Activated gamma-delta T cell (primary cell): ENCODE measurements at places on chromosomes 2 and 18.

- no peak for DNase-seq
Measured at GRCh38 chr2:178128836-178129630, 16.8 kb downstream of the RBM45 start.

- DNase-seq, result no peak
Measured at GRCh38 chr2:169091761-169092519, 22.6 kb downstream of the DHRS9 start.

DNA sequence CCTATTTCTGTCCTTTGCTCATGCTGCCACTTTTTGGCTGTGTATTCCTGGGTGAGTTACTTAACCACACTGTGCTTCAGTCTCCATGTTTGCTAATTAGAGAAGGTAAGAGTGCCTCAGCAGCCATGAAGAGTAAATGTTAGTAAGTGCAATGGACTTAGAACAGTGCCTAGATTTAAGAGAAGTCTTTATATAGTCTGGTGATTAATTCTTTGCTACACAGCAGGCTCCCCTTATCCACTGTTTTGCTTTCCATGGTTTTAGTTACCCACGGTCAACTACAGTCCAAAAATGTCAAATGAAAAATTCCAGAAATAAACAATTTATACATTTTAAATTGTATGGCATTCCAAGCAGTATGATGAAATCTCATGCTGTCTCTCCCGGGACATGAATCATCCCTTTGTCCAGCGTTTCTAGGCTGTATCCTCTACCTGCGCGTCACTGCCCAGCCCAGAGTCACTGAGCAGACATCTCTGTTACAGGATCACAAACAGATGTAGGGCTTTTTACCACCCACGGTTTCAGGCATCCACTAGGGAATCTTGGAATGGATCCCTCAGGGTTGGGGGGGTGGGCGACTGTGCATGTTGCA lies 91.0 kb downstream of the CTIF start:
- no peak for DNase-seq

DNA sequence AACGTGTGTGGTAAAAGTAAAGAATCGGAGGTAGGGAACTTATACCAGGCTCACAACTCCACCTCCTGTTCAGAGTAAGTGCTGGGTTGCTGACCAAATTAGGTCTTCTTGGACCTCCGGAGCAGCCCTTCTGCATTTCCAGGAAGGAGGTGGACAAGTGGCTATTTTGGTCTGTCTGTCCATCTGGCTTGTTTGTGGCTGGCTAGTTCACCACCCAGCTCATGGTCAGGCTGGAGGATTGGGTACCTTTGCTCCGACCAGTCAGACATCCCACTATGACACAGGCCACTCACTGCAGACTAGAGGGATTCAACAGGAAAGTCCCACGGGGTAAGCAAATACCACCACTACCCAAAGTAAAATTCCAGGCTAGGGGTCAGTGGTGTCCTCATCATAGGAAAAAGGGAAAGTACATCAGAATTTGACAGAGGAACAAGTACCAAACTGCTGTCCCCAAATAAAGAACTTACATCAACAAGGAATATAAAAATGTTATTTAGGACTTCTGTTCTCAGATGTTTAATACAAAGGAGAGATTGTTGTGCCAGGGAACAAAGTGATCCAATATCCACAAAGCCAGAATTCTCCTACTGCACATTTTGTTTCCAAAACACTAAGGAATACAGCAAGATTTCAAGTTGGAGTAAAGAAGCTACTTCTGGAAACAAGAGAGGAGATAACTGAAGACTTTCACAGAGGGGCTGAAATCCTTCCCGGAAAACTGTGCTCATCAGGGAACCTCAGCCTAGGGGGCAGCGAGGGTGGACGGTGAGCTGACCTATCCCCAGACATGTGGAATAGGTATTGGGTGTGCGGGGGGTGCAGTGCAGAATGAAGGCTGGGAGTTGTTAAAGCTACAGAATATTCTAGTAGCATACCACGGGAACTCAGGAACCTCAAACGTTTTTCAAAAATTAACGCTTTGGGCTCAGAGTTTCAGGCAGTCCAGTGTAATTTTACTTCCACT lies 56.9 kb downstream of the BCL2 start:
- no peak for DNase-seq

DNA sequence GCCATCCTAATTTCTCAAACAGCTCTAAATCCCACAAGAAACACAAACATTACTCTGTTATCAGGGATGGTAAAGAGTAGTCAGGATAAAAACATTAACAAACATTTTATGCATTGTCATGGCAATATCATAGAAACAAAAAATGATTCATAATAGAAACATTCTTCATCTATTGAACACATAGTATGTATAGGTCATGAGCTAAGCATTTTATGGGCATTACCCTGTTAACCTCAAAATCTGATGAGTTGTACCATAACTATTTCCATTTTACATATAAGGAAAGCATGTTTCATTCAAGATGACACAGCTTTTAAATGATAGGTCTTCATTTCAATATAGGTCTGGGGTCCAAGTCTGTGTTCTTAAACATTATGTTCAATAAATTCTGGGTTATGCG lies 344.9 kb downstream of the RND3 start:
- no peak for DNase-seq

- no peak for DNase-seq
Measured at GRCh38 chr2:217415316-217415715, 555.5 kb upstream of the TNP1 start.

DNA sequence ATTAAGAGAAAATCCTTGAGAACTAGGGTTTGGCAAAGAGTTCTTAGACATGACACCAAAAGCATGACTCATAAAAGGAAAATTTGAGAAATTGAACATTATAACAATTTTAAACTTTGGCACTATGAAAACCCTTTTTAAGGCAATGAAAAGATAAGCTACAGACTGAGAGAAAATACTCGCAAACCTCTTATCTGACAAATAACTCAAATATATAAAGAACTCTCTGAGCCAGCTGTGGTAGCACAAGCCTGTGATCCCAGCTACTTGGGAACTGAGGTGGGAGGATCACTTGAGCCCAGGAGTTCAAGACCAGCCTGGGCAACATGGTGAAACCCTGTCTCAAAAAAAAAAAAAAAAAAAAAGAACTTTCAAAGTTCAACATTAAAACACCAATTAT lies 70.5 kb downstream of the FAM168B start:
- DNase-seq, result no peak

DNA sequence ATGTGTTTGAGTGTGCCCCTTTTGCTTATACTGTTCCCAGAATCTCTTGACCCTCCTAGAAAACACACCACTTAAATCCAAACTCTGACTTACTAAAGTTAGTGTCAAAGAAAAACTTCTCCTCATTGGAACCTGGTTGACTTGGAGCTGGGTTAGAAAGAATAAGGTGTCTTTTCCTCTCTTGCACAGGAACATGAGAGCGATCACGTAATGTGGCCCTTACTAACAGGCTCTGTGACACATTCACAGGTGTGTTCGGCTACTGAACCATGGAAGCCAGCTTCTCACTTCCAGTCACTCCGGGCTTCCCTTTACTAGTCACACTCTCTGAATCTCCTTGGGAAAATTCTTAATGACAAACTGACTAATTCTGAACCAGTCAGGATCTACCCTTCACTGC lies 5.4 kb upstream of the POU3F3 start:
- DNase-seq, result no peak

- DNase-seq, result no peak
Measured at GRCh38 chr2:155980941-155981560, 351.5 kb downstream of the NR4A2 start.

GRCh38 chr2:203018181-203018580 lies 3.5 kb downstream of the NBEAL1 start:
- DNase-seq, result no peak

DNA sequence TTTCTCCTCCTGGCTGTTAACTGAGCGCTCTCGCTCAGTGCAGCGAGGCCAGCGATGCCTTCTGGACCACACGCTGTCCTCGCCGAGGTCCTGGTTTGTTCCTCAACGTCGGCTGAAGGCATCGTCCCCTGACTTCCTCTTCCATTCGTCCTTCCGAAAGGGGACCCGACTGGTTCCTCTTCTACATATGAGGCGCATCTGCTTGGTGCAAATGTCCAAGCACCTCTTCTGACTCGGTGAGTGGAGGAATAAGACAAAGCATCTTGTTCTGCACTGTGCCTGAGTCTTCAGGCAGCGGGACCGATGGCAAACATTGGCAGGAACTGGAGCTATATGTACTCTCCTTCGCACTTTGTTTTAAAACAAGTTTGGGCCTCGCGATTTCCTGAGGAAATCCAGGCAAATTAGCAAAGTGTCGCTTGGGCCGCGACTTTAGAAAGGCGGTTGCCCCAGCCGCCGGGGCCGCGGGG lies 621 bp upstream of the KCNS3 start:
- no peak for DNase-seq

GRCh38 chr2:23293731-23294130 lies 91.2 kb upstream of the KLHL29 start:
- DNase-seq, result no peak

DNA sequence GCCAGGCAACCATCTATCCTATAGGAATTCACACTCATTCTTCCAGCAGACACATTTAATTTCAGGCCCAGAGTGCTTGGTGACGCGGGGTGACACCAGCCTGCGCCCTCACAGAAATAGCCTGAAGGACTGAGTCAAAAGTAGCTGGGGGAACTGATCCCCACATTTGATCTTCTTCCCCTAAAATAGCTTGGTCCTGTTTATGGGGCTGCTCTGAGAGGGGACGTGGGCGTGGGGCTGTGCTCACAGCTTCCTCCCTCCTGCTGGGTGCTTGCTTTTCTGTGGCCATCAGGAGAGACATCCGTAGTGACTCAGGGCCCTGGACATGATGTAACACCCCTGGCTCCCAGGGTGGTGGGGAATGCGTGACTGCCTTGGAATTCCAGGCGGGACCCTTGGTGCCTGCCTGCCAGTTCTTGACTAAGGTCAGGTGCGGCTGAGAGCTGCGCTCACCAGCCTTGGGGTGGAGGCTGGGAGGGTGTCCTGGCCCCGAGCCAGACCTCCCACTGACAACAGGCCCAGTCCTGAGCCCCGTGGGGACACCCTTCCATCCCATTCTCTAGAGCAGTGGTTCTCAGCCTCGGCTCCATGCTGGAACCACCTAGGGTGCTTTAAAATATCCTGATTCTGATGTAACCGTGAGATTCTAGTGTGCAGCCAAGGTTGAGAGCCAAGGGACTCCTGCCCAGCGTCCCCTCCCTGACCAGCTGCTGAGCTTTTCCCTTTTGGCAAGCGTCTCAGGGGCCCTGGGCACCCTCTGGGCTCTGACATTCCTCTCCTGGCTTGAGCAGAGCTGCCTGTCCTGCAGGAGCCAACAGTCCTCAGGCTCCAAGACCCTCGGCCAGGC lies 47.4 kb upstream of the SMAD7 start:
- DNase-seq, result no peak

DNA sequence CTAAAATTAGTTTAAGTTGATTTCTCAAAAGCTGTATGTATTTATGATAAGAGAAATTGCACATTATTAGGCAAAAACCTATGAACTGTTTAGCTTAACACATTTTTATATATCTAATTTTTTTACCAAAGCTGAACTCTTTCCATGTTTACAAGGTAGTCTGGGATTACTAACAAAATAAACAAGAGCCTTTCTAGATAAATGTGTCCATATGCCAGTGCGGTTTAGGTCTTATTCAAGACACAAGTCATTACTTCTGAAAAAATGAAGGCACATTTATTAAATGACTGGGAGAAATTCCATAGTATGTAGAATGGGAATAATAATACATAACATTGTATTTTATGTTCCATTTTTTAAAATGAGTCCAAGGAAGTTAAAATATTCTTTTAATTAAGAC lies 82.0 kb downstream of the DPP4 start:
- DNase-seq, result no peak
